Glutamatergic neuron (in vitro differentiated cells): ENCODE measurements at places on chromosomes 3 and 15.
A peak's percentile ranks its signal among the peaks of the same experiment; 100 is the strongest.

GRCh38 chr3:134330883-134331810 lies 43.1 kb downstream of the AMOTL2 start:
- DNase-seq, result no peak

- no peak for DNase-seq
Measured at GRCh38 chr3:17623464-17623863, 119.0 kb downstream of the TBC1D5 start.

- DNase-seq, result no peak
Measured at GRCh38 chr15:40060236-40060961, 21.4 kb upstream of the SRP14 start.

DNA sequence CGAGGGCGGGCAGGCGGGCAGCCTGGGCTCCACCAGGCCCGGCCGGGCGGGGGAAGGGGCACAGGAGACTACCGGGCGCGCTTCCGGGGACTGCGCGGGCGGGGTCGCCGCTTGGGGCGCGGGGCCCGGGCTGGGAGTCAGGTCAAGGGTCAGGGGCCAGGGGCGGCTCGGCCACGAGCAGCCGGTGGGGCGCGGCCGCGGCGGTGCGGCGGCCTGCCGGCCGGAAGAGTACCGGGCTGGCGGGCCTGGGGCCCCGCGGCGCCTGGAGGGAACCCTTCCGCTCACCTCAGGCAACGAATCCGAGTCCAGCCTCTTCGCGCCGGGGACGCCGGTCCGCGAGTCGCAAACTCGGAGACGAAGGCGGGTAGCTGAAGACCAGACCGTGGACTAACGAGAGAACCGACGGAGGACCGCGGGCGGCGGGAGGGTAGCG lies 225 bp downstream of the RHOA start:
- DNase-seq, result peak; percentile 64

DNA sequence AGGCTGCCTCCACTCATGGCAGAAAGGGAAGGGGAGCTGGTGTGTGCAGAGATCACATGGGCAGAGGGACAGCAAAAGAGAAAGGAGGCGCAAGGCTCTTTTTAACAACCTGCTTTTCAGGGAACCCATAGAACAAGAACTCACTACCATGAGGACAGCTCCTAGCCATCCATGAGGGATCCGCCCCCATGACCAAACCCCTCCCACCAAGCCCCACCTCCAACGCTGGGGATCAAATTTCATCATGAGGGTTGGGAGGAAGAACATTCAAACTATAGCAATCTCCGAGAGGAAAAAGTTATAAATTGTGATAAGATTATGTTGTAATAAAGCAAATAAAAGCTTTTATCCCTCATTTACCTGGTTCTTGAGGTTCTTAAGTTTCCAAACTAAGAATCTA lies 84.7 kb upstream of the LMCD1 start:
- DNase-seq, result no peak

DNA sequence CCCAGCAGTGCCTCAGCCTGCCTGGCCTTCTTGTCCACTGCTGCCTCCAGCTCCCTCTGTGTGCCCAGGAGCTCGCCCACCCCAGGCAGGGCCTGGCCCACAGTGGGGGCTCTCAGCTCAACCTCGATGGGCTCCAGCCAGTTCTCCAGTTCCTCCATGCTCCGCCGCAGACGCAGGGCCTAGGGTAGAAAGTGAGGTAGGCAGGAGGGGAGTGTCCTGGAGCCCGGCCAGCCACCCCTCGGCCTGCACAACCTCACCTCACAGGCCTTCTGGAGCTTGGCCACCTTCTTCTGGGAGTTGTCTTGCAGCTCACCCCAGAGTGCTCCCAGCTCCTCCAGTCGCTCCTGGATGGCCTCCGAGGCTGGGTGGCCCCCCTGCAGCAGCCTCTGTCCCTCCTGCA lies 18.7 kb downstream of the PLA2G4B start:
- no peak for DNase-seq

GRCh38 chr15:74343797-74344127 lies 23.7 kb downstream of the CYP11A1 start:
- DNase-seq, result no peak

- peak; percentile 9 for DNase-seq
Measured at GRCh38 chr15:70036585-70037291, 61.0 kb downstream of the TLE3 start.
